ENCODE measurements at places on chromosomes 6 and 20.

- no peak for DNase-seq
Measured at GRCh38 chr20:41643504-41643938, 25.3 kb upstream of the CHD6 start.

GRCh38 chr6:16519265-16520242, 241.7 kb downstream of the ATXN1 start:
- DNase-seq, result no peak

- DNase-seq, result no peak
Measured at GRCh38 chr6:25743868-25744267, 10.7 kb upstream of the SLC17A4 start.

- no peak for DNase-seq
Measured at GRCh38 chr20:61285152-61285645, 33.1 kb downstream of the CDH4 start.

DNA sequence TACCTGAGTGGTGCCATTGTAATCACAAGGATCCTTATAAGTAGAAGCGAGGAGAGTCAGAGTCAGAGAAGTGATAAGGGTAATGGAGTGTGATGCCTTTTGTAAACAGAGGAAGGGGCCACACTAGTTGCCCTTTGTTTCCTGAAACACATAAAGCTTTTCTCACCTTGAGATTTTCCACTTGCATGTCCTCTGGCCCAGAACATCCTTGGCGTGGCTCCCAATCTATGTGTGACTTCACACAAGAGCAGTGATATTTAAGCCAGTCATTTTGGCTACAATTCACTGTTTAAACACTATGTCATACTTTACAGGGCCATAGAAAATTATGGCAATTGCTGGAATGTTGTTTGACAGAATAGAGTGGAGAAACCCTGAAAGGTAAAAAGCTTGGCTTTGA, 121.2 kb upstream of the BTN3A2 start:
- DNase-seq, result no peak

DNA sequence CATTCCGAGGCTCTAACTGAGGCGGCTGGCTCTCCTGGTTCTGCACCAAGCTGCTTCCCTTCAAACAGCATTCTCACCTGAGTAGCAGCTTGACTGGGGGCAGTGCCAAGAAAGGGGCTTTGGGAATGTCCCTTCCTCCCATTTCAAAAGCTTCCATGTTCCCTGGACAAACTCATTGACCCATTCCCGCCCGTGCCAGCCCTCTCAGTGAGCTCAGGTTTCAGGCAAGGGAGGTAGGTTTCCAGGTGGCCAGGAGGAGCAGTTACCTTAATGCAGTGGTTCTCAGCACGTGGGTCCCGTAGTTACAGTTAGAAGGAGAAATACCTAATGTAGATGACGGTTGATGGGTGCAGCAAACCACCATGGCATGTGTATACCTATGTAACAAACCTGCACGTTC, 135.2 kb downstream of the ELOVL4 start:
- DNase-seq, result no peak

GRCh38 chr6:152146385-152146784, 338.9 kb downstream of the ESR1 start:
- no peak for DNase-seq

GRCh38 chr6:156651486-156651885, 125.7 kb upstream of the ARID1B start:
- no peak for DNase-seq

DNA sequence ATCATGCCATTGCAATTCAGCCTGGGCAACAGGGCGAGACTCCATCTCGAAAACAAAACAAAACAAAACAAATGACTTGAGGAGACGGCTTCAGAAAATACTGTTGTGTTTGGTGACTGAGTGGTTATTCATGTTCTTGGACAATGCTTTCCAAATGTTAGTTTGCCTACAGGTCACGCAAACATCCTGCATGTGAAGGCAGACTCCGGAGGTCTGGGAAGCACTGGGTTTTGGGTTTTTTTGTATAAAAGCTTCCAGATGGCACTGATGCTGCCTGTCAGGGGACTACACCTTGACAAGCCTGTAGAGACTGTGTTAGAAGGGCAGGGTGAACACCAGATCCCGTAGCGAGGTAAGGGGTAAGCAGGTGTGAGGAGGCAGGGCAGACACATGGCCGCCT, 81.7 kb downstream of the THBS2 start:
- DNase-seq, result no peak

DNA sequence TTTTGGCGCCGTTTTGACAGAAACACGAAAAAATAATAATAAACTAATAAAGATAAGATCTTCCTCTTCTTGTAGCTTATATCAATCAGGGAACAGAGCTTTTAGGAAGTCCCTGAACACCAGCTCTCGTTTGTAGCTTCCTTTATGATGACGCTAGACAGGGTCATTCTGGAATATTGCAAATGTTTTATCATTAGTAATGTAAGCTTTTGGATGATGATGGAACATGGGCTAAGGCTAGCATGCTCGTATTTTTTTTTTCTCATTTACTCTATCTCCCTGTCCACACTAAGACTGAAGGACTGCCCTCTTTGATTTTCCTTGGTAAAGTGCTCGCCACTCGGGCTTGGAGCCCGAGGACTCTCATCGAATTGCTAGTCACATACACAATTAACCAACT, 22.1 kb upstream of the POM121L2 start:
- no peak for DNase-seq

DNA sequence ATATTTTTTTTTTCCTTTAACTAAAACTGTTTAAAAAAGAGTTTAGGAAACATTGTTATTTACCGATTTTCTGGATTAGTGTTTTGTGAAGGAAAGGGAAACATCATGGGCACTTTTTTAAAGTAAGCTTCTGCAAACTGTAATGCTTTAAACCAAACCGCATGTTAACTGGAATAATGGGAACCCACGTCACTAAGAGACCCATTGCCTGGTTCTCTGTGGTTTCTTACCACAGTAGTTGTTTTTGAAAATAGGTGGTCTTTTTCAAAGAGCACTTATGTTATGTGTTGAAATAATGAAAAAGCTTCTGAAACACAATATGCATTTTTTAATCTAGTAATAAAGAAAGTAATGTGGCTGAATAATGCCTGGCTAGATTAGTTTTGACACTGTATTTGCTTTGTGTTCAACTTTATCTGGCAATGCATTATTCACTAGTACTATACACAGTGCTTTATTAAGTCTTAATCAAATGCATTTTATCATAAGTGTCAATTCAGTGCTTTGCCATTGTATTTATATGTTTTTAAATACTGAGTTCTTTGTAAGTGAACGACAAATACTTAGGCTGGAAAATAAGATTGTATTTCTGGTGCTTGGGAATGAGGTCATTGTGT, 754.1 kb upstream of the FLRT3 start:
- no peak for DNase-seq

GRCh38 chr6:117924690-117925089, 17.6 kb downstream of the SLC35F1 start:
- DNase-seq, result no peak

- no peak for DNase-seq
Measured at GRCh38 chr6:149823013-149823412, 41.1 kb downstream of the LRP11 start.
